Fibroblast of mammary gland (primary cell): ENCODE measurements at places on chromosomes 11 and 22.

DNA sequence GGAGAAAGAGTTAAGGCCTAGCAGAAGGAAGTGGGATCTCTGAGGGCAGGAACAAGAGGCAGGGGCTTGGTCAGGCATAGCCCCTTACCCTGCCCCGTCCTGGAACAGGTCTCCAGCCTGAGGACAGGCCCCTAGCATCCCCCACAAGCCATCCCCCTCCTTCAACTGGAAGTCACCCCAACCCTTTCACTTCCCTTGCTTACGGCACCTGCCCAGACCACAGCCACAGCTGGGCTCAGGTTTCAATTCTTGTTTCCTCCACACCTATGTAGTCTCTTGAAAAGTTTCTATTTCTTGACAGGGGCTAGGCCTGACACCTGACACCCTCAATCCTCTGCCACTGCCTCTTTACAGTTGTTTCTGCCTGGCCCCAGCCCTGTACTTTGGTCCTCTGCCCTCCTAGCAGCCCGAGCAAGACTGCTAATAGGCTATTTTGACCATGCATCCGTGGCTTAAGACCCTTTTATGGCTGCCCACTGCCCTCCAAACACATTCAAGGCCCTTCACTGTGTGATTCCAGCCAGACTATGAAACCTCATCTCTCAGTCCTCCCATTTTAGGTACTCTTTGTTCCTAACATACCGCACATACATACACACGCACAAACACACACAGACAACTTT, 10.9 kb upstream of the FCHSD2 start:
- no peak for DNase-seq

DNA sequence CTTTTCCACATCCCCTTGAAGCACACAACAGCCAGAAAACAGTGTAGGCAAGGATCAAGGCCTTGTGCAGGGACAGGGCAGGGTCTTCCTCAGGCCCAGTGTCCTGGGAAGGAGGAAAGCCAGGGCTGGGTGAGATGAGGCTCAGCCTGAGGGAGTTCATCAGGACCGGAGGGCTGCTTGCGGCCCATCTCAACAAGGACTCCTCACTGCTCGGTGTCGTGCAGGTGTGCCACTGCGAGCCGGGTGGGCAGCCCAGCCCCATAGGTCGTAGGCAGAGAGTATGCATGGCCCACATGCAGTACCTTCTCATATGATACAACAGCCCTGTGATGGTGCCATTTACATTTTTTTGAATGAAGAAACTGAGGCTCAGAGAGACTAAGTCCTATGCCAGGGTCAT, 12.9 kb downstream of the SHISA8 start:
- no peak for DNase-seq

- no peak for DNase-seq
Measured at GRCh38 chr11:47688111-47688510, 27.1 kb downstream of the AGBL2 start.

- no peak for DNase-seq
Measured at GRCh38 chr11:76077575-76078150, 128.6 kb downstream of the WNT11 start.

GRCh38 chr11:702462-703461, 3.3 kb upstream of the EPS8L2 start:
- DNase-seq, result no peak

DNA sequence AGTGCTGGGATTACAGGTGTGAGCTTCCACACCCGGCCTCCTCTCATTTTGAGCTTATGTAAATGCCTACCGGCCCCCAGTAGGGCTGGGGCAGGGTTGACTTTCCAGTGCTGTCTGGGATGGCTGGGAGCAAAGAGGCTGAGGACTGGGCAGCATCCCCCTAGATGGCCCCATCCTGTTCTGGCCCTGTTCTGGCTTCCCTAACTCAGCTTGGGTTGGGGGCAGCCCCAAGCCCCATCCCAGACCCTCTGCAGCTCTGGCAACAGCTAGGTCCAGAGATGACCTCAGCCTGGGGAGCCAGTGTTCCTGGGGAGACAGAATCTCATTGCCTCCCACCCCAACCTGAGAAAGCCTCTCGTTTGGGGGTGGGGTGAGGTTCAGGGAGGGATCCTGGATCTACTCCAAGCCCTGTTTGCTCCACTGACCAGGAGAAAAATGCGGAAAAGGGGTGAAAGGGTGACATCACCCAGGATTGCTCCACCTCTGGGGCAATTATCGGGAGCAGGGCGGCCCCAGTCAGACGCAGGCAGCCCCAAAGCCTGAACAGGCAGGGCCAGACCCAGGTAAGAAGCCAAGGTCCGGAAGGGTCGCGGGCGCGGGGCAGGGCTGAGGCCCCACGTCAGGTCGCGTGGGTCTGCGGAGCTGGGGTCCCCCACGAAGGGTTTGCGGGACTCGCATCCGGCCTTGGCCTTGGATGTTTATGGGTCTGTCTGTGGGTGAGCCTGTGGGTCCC, at the start of gene PNPLA2:
Gene PNPLA2, plus strand, starts transcription at position 519 of the 733 bp plus-strand sequence. CDS start 805 bp downstream, outside the sequence.
- peak; percentile 69 for DNase-seq

DNA sequence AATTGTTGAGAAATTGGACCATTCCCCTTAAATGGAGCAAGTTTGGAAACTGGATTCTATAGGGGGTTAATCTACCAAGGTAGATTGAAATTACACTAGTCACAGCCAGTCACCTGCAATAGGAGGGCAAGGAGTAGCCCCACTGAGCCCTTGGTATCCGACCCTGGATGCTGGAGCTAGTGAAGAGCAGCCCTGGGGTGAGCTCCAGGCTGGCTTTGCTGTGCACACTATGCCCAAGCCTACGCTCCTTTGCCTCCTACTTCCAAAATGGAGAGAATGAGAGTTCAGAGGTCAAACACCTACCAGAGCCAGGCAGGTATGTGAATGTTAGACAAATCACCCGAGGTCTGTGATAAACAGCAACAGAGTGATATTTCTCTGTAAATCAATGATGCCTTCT, 23.7 kb downstream of the SNU13 start:
- no peak for DNase-seq

DNA sequence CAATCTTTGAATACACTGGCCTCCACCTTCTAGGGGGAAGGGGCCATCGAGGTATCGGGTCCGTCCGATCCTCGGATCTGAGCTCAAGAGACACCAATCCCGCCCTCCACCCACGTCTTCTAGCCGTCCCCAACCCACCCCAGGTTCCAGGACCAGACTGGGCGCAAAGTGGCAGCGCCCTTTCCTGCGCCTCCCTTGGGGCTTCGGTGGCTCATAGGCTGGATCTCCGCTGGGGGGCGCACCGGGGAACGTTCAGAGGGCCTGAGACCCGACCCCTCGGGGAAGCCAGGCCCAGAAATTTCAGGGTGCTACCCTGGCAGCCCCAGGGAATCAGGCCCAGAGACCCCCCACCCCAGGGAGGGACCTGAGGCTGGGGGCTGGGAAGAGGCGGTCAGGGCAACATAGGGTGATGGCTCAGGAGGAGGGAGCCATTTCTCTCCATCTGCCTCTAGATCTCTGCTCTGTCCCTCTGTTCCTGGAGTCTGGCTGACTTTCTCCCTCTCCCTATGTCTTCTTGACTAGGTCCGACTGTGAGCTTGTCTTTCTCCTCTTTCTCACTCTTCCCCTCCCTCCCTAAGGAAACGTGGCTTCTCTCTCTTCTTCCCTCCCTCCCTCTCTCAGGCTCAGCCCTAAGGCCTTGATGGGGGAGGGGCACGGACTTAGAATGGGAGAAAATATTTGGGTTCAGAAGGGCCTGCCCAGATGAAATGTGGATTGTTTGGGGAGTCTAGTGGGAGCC, 1.1 kb downstream of the CREB3L1 start:
- peak; percentile 57 for DNase-seq

DNA sequence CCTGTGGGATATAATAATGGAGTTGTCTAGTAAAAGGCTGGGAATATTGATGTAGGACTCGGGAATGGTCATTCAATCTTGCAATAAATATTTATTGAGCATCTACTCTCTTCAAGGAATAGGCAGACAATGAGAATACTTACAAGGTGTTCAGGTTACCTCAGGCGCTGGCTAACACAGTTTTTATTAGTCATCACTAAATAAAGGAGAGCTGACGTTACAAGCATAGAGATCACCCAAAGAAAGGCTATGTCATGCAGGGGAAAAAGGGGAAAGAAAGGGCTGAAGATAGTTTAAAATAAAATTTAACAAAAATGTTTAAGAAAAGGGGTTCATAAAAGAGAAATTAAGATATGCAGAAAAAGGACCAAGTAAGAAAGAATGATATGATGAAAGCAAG, 15.8 kb upstream of the CTSC start:
- DNase-seq, result no peak

- peak; percentile 37 for DNase-seq
Measured at GRCh38 chr22:28279888-28280287, 360.8 kb upstream of the PITPNB start.

DNA sequence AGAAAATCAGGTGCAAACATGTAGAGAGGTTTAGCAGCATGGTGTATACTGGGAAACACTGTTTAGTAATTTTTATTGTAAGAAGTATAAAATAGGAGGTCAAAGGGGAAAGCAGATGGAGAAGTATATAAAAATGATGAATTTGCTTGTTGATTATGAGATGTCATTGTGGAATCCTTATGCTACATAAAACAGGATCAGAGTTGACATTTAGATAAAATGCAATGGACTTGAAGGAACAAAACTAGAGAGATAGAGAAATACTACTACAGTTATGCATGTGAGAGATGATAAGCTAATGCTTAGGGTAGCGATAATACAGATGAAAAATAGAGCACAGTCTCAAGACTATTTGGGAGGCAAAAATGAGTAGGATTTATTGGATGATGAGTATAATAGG, 191.9 kb upstream of the CTSC start:
- no peak for DNase-seq

DNA sequence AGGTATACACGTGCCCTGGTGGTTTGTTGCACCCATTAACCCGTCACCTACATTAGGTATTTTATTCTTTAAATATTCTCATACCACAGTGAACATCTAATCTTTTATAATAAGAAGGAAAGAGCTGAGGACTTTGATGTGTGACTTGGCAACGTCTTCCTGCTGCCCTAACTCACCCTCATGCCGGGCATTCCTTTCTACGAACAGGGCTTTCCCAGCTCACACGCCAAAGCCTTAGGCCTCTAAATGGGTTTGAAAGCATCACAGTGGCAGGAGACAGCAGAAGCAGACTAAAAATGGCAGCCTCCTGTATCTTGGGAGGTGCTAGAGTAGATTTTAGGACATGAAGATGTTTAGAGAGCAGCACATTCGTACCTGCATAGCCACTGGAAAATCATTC, 52.6 kb downstream of the CLTCL1 start:
- no peak for DNase-seq

GRCh38 chr11:63592975-63593395, 21.2 kb downstream of the PLAAT3 start:
- peak; percentile 41 for DNase-seq

DNA sequence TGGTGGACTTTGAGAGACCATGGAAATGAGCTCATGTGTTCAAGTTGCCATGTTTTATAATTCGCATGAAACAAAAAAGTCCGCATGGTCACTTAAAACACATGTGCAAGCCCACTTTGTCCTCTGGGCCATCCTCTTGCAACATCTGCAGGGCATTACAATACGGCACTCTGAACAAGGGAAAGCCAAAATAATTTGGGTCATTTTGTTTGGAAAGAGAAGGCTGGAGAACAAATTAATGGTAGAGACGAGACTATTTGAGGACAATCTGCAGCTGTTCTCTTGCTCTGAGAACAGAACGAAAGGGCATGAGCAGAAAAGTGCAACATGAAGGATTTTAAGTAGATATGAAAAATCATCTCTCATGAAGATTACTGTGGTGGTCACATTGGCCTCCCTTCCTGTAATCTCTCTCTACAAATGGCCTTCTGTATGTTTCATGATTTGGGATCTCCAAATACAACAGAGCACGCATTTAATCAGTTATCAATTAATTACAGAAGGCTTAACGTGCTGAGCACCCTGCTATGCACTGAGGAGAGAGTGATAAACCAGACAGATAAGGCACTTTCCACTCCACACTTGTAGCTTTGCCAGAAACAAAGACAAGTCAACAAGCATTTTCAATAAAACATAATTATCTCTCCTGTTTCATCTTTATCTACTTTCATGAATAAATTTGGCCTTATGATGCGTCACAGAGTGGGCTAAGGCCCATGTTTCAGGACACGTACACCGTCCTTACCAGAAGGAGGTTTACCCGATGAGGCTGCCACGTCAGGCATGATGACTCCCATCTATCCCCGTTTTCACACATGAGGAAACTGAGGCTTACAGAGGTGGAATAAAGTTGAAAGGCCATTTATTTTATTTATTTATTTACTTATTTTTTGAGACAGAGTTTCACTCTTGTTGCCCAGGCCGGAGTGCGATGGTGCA, 384.1 kb downstream of the LARGE1 start:
- DNase-seq, result no peak

GRCh38 chr11:844693-845644, 2.3 kb downstream of the TSPAN4 start:
- peak; percentile 94 for DNase-seq
